Osteoblast (primary cell): ENCODE measurements at places on chromosomes 3 and 15.
A peak's percentile ranks its signal among the peaks of the same experiment; 100 is the strongest.

GRCh38 chr3:81723732-81724313, 37.6 kb downstream of the GBE1 start:
- peak; percentile 5 for DNase-seq

DNA sequence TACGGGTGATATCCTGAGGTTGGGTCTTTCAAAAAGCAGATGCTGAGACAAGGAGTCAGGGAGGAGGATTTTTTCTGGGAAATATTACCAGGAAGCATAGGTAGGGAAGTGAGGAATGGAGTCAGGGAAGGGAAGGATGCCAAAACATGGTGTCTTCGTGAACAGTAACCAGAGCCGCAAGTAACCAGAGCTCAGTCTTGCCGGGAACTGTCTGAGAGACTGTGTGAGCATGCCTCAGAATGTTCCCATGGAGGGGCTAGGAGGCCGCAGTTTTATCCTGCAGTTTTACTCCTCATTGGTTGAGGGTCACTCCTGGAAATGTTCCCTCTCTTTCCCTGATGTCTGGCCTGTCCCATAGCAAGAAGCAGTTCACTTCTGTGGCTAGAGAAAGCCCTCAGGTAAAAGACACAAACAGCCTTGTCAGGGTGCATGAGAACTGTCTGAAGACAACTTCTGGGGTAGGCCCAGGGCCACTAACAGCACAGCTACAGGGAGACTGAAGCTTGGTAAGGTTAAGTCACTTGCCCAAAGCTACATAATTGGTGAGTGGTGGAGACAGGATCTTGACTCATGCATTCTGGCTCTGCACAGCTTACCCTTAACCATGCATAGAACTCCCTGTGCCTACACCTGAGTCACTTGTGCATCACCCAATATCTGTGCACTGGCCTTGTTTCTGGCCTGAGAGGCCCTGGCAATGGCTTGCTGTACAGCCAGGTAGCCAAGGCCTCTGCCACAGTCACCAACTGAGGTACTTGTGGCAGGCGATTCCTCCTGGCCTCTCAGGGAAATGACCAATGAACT, 76.3 kb upstream of the FRMD4B start:
- DNase-seq: no peak

GRCh38 chr15:74328331-74329056, 39.0 kb downstream of the CYP11A1 start:
- no peak for DNase-seq

GRCh38 chr3:69194431-69195165, 72.2 kb upstream of the LMOD3 start:
- no peak for DNase-seq

- peak; percentile 87 for DNase-seq
Observed at GRCh38 chr3:40387001-40387894, at the start of gene ENTPD3. TSS of gene ENTPD3 (plus strand) at chr3:40387184. CDS start at chr3:40388058, 874 bp downstream.

GRCh38 chr15:31345606-31346366, 19.2 kb downstream of the KLF13 start:
- peak; percentile 51 for DNase-seq

- no peak for DNase-seq
Observed at GRCh38 chr15:83339396-83339795, 54.9 kb upstream of the BNC1 start.

GRCh38 chr3:41125258-41125657, 74.0 kb upstream of the CTNNB1 start:
- DNase-seq: no peak

- DNase-seq: no peak
Observed at GRCh38 chr3:98532709-98533571, 1.2 kb downstream of the GPR15 start.

GRCh38 chr3:186241910-186242821, 119.9 kb downstream of the DGKG start:
- peak; percentile 95 for DNase-seq

GRCh38 chr3:150177673-150178381, 207.1 kb upstream of the PFN2 start:
- peak; percentile 88 for DNase-seq

DNA sequence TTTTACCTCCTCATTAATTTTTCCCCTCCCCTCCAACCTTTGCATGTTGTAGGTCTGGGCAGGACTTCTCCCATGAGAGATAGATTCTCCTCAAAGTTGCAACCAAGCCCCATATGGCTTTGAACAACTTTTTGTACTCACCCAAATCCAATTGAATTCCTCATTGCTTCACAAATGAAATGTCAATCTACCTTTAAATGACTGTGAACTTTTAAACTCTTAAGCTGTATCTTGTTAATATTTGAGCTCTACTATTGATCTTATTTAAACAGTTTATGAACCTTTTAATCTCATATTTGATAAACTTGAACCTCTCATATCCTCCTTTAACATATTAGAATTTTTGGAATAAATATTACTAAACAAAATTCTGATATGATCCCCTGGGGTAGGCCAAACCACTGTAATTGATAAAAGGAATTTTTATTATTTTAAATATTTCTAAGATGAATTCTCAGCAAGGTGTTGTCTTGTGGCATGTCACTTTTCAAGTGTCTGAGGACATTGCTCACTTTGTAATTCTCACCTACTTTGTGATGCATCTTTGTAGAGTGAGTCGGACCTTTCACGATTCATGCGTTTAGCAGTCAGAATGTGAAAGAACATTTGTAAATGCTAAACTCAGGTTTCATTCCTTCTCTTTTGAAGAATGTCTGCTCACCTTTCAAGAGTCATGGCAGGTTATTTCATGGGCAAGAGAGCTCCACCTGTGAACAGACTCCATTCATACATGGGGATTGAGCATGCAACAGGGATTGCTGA, 23.4 kb upstream of the GREM1 start:
- DNase-seq: peak; percentile 21

DNA sequence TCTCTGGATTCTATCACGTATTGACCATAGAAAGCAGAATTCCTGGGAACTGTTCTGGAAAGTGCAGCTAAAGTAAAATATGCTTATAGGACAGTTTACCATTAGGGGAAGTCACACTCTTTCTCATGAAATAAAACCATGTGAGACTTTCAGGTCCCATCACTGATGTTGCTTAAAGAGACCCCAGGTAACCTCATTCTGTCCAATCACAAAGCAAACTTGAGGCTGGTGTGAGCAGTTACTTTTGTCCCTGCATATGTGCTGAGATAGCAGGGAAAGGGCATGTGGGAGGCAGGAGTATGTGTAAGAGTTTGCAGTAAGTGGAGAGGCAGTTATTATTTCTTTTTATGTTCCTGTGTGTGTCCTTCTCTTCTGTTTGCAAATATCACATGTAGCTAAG, 16.1 kb downstream of the GPR87 start:
- DNase-seq: no peak

GRCh38 chr15:100958326-100959065, 39.3 kb downstream of the LRRK1 start:
- DNase-seq: no peak

DNA sequence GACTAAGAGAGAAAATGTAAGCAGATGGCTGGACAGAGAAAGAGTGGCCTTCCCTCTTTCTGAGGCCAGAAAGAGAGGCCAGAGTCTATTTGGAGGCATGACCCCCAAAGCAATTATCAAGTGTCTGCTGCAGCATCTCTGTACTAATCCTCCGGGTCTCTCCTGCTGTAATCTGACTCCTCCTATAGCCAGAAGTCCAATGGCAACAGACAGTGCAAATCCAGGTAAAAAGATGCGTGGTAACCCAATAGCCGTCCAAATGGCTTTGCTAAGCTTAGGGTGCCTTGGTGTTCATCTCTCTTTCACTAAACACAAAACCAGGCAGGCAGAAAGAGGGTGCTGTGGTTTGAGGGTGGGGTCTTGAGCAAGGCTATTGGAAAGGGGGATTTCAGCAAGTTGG, 91.6 kb downstream of the ADCY5 start:
- no peak for DNase-seq

DNA sequence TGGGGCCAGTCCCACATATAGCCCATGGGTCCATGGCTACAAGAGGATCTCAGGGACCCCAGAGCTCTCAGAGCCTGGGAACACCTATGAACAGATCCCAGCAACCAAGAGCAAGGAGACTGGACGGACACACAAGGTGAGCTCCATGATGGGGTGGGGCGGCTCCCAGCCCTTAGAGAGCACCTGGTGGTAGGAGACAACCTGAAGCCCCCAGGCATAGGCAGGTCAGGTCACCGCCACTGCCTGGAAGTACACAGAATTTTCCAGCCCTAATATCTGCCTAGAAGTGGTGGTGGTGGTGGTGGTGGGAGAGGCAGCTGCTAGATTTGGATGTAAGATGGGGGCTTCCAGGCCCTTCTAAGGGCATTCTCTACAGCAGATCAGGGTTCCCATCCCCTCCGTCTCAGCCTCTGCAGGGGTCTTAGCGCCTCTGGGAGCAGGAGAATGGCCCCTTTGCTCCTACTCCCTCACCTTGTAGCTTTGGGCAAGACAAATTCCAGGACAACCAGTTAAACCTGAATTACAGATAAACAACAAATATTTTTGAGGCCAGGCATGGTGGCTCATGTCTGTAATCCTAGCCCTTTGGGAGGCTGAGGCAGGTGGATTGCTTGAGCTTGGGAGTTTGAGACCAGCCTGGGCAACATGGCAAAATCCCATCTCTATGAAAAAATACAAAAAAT, 9.2 kb downstream of the SH2D7 start:
- DNase-seq: no peak

GRCh38 chr15:80557441-80558234, 137.5 kb upstream of the ABHD17C start:
- no peak for DNase-seq

- DNase-seq: no peak
Observed at GRCh38 chr3:57283334-57283733, 9.2 kb downstream of the ASB14 start.

DNA sequence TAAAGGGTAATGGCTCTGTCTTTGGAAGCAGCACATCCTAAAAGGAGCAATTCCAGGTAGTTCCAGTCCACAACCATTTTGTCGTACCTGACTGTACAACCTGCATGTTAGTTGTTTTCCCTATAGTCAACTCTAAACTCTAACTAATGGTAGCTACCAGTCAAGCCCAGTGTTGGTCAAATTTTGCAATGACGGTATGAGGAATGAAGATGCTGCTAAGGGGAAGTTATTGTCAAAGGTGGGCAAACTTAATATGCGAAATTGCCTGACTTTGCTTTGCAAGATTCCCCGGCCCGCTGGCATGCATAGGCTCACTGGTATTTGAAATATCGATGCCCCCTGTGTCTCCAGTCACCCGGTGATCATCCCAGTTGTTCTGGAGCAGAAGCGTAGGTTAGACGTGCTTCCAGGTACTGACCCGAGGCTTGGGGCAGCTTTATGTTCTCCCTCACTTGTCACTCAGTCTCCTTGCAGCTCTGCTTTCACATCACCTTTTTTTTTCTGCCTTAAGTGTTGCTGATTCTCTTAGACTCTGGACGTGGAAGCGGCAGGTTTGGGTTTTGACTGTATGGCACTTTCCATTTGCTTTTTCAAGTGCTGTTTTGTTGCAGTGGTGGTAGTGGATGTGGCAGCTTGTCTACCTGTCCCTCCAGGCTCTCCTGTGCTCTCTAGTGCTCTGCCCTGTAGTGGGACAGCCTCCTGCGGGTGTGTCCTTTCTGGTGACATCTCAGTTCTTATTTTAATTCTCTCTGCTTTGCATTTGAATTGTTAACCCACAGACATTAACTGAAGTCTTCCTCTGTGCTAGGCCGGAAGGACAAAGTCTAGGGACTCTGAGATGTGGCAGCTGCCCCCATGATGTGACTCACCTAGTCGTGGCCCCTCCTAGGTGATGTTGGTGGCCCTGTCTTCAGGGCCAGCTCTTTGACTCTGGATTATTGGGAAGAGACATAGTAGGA, 95.8 kb upstream of the UMPS start:
- DNase-seq: no peak

DNA sequence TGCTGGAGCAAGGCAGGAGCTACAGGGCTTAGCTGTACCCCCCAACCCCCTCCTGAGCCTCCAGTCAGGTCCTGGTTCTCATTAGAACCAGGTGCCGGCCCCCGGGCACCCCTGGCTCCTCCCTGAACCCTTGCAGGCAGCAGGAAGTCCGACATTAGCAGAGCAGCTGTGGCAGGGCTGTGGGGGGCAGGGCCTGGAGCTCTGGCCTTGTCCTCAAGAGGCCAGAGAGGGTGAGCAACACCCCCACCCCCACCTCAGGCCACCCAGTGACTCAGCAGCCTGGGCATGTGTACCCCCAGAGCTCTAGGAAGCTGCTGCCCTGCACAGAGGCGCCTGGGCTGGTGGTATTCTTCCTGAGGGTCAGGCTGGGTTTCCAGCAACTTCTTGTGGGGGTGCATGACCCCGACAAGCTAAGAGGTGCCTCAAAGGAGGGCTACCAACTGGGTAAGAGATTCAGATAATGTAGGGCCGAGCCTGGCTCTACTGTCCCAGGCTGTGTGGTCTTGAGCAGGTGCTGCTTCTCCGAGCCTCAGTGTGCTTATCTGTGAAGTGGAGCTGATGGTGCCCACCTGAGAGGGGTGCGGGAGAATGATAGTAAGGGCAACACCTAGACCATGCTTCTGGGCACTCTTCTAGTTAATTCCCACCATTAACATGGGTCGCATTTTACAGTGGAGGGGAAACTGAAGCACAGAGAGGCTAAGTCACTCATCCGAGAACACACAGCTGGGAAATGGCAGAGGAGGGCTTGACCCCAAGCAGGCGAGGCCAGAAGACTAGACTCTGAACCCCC, 16.0 kb downstream of the H1-8 start:
- peak; percentile 98 for DNase-seq

- DNase-seq: no peak
Observed at GRCh38 chr3:15520185-15520584, 1.3 kb downstream of the COLQ start.

GRCh38 chr15:67805666-67806516, 19.4 kb upstream of the SKOR1 start:
- no peak for DNase-seq

GRCh38 chr15:51401872-51402517, 60.5 kb downstream of the GLDN start:
- DNase-seq: peak; percentile 93

- DNase-seq: no peak
Observed at GRCh38 chr3:128498127-128498626, 5.2 kb upstream of the GATA2 start.

DNA sequence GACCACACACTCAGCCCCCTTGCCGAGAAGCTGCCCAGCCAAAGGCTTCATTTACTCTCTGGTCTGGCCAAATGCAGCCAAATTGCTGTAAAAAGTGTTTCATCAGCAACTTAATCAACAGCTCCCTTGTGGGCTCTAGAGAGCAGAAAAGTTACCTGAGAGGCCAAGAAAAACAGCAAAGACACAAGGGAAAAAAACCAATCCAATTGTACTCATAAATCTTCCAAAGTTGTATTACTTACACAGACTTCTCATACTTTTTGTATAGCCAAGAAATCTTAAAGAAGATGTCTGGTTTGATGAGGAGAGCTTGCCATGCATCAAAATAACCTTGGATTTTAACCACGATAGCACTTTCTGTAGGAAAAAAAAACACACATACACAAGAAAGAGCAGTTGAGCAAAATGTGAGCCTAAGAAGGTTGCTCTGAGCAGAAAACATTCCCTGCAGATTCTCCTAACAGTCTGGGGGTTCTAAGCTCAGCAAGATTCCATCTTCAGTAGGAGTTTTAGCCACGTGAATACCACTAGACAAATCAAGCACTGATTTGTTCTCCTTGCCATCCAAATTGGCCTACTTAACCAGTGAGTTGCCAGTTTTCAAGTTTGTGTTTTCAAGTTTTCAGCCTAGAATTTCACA, 120.0 kb downstream of the CYP19A1 start:
- DNase-seq: no peak

DNA sequence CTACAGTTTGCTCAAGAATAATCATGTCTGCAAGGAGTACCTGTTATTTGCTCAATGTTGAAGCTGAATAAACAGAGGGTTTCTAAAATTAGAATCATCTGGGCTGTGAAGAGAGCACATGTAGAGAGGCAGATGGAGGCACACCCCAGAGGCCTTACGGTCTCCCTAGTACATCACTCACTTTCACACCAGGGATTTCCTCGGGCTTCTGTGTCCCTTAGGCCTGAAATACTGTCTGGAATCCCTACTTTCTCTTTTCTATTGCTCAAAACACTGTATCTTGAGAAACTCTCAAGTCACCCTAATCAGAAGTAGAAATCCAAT, 473.7 kb upstream of the ROBO2 start:
- no peak for DNase-seq
